ACHN (cell line): ENCODE measurements at places on chromosomes 1 and 21.
A peak's percentile ranks its signal among the peaks of the same experiment; 100 is the strongest.

- no peak for DNase-seq
Observed at GRCh38 chr1:100107696-100108095, 25.0 kb downstream of the SASS6 start.

DNA sequence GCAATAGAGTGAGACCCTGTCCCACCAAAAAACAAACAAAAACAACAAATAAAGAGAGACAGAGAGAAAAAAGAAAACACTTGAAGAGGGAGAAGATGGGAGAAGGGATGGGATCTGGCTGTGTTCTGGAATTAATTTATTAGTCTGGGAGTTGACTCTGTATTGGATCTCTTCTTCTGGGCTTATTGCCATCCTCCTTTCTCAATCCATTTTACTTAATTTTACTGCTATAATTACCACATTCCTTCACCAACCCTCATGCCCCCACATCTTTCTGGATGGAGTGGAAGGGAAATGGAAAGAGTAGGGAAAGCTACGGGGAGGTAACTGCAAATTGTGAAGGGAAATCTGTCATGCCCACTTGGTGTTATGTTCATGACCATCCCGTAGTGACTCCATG is 42.9 kb downstream of the FMN2 start:
- no peak for DNase-seq

- DNase-seq: no peak
Observed at GRCh38 chr1:109805486-109806165, 41.9 kb upstream of the EPS8L3 start.

DNA sequence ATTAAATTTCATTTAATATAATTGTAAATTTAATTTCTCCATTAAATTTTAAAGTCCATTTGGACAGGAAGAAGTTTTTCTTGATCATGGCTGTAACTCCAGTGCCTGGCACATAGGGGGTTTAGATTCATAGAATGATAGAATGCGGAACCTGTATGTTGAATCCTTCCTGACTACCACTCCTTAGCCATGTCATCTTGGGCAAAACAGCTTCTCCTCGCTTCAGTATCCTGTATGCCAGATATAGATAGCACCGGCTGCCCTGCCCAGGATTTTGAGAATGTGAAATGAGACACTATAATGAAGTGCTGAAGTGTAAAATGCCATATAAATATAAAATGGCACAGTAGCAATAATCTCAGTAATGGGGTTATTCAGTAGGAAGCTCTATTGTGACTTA is 6.4 kb downstream of the DYRK1A start:
- no peak for DNase-seq

DNA sequence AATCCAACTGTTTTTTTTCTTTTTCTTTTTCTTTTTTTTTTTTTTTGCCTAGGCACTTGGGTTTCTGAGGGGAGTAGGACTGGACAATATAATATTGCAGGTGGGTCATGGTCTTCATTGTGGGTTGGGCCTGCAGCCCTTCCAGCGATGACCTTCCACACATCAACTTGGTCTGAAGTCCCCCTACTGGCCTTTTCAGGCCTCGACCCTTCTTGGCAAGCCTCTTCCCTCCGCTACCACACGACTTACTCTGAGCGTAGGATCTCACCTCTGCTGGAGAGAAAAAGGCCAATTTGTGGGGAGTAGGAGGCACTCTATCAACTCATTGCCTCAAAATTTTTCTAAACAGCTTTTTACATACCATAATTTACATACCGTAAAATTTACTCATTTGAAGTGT is 51.1 kb upstream of the GRIK3 start:
- peak; percentile 1 for DNase-seq

- DNase-seq: no peak
Observed at GRCh38 chr1:61104220-61104671, 21.9 kb downstream of the NFIA start.

- DNase-seq: peak; percentile 75
Observed at GRCh38 chr1:227788271-227789083, 27.0 kb upstream of the PRSS38 start.

DNA sequence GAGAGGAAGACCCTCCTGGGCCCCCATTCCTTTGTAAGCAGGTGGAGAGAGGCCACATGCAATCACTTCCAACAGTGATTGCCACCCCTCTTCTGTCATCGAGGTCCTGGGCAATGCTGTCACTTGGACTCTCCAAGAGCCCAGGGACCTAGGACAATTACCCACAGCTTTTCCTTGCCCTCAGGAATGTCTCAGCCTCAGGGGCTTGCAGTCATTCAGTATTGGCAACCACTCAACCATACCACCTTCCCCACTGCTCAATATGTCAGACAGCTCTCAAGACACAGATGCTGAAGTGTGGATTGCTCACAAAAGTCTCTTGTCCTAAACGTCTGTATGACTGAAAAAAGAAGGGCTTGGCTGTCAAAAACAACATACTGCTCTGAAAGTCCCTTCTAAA is 87.8 kb downstream of the PTPN14 start:
- DNase-seq: no peak

DNA sequence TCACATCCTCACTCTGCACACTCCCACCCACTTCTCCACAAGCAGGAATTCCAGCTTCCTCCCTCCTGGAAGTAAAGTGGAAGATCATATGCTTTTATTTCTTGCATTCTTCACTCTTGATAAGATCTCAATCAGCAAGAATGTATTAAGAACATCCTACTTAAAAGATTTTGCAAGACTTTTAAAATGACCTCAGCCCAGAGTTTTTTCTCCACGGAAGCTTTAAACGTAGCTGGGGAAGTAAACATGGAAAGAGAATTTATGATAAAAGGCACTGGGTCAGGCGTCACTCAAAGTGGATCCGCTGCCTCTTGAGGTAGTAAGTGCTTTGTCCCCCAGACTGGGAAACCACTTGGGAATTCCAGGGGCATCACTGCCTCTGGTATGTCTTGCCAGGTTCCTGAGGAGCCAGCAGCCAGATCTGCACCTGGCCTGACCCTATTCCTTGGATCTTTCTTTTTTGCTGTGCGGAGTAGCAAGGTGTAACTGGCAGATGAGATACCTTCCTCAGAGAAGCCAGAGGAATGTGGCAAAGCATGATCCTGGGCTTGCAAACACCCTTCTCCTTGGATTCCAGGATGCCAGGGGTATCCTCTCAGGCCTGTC is 33.9 kb downstream of the CDK18 start:
- no peak for DNase-seq

- peak; percentile 50 for DNase-seq
Observed at GRCh38 chr1:156281693-156282478, 739 bp downstream of the SMG5 start.

GRCh38 chr1:84166797-84167196 is 22.7 kb downstream of the PRKACB start:
- no peak for DNase-seq

GRCh38 chr1:76786222-76786621 is 81.1 kb upstream of the ST6GALNAC5 start:
- no peak for DNase-seq

- DNase-seq: peak; percentile 42
Observed at GRCh38 chr1:67559222-67559700, 125.7 kb upstream of the GADD45A start.

GRCh38 chr1:164840936-164841335 is 282.0 kb downstream of the PBX1 start:
- no peak for DNase-seq

DNA sequence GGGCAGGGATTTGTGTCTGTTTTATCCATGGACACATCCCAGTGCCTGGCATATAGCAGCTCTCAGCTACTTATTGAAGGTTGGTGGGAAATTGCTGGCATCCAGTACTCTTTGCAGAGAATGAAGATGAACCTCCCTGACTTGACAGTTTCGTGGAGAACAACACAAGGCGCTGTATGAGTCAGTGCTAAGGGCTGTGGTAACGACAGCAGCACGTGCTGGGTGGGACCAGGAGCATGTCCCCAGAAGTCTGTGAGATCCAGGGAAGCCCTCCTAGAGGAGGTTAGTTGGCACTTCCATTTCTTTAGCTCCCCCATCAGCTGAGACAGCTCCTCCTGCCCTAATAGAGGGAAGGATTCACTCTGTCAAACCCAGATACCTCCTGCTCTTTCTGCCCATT is 25.9 kb upstream of the IL19 start:
- no peak for DNase-seq

GRCh38 chr1:54989968-54990810 is 8.5 kb upstream of the BSND start:
- DNase-seq: no peak

DNA sequence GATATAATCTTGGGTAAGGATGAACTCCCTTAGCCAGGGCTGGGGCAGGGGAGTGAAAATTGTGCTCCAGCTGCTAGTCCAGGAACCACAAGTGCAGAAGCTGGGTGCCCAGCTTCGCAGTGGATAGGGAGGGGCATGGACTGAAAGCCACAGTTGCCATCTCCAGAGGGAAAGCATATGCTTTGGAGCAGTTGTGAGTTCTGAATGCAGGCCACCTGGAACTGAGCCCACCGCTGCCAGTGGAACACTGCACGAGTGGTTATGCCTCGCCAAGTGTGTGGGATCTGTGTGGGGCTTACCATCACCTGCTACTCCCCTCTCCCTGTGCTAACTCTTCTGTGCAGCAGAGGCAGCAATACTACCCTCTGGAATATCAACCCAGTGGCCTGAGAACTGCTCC is 158.4 kb upstream of the DPT start:
- no peak for DNase-seq

GRCh38 chr1:229088711-229089110 is 182.2 kb upstream of the RAB4A start:
- DNase-seq: no peak

- DNase-seq: no peak
Observed at GRCh38 chr1:247291161-247291560, 35.3 kb downstream of the VN1R5 start.

DNA sequence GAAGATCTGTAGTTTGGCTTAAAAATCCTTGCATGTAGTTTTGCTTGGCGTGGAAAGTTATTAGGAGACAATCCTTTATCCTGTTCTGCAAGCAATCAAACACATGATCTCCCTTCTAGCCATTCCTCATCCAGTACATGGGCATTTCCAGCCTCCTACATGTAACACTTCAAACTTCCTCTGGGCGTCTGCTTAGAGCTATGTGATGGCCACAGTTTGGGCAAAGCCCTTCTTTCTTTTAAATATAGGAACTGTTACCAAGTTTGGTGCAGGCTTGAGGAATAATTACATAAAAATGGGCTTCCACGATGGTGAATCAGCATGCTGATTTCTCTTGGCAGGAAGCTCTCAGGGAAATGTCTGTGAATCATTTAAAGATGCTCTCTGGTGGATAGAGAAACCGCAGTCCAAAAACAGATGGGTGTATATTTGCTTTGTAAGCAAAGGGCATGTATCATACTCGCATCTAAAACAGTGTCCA is 176.9 kb upstream of the FMN2 start:
- peak; percentile 84 for DNase-seq

DNA sequence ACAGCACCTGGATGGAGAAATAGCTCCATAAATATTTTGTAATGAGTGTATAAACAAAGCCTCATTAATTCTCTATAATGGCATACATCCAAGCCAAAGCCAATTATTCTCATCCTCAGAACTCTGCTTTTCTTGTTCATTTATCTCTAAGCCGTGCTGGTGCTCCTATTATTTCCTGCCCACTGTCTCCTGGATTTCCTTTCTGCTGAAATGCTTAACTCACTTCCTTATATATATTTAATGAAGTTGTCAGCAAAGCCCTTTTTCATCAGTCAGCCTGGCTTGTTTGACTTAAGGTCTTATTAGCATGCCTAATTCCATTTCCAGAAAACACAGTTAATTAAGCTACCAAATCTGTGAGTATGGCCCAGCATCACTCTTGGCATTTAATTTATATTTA is 93.4 kb downstream of the SLC25A24 start:
- no peak for DNase-seq

- DNase-seq: no peak
Observed at GRCh38 chr1:30776097-30777059, 18.8 kb upstream of the LAPTM5 start.

- no peak for DNase-seq
Observed at GRCh38 chr1:38139738-38140487, 93.3 kb upstream of the POU3F1 start.
